GM13976 (cell line): ENCODE measurements at places on chromosomes 12 and 14.

DNA sequence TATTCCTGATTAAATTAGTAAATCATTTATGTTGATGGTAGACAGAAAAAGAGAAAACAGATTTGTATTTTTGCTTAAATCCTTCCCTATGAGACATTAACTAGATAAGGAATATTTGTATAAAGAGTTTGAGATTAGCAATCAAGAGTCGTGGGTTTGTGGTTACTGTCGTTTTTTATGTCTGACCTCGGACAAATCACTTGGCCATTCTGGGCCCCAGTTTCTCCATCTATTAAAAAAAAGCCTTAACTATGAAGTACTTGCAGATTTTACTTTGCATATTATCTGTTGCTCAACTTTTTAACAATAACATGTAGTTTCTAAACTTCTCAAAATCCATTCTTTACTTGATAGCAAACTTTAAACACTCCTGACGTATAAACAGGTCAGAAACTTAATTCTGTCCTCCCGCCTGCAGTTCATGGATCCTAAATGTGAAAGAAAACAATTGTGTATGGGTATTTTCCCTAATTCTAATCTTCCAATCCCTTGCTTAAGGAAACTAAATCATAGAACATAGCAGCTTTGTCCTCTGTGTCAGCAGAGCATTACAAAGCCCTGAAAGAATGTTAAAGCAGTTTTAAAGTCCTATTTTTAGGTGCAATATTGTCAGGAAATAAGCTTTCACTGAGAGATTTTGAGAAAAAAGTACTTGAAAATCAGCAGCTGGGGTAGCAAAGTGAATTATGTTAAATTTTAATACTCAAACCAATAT lies 118.2 kb downstream of the GPR135 start:
- DNase-seq: no peak

DNA sequence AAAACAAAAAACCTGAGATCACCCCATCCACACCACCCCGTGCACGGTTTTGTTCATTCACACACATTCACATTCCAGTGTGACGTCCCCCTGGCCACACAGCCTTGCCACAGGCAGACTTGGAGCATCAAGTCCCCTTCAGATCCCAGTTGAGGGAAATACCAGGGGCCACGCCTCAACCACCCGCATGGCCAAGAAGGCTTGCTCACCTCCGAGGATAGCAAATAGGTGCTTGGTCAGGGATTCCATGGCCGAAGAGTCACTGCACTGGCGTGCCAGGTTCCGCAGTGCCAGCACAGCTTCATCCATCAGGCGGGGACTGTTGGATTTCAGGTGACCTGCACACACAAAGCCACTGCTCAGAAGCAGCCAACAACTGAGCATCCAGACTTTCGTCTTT lies 19.0 kb downstream of the GCN1 start:
- DNase-seq: no peak

DNA sequence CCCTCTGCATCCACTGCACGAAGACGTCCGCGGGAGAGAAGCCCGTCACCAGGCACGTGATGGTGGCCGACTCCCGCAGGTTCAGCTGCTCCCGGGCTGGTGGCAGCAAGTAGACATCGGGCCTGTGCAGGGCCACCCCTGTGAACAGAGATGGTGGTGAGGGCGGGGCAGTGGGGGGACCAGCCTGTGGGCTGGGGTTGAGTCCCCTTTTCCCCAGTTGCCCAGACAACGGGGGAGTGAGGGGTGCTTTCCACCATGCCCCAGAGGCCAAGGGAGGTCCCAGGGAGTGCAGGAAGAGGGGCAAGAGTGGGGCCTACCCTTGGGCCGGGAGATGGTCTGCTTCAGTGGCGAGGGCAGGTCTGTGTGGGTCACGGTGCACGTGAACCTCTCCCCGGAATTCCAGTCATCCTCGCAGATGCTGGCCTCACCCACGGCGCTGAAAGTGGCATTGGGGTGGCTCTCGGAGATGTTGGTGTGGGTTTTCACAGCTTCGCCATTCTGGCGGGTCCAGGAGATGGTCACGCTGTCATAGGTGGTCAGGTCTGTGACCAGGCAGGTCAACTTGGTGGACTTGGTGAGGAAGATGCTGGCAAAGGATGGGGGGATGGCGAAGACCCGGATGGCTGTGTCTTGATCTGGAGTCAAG lies 328.3 kb downstream of the TMEM121 start:
- DNase-seq: no peak

GRCh38 chr14:65044596-65044959 lies 57.7 kb downstream of the MAX start:
- no peak for DNase-seq

DNA sequence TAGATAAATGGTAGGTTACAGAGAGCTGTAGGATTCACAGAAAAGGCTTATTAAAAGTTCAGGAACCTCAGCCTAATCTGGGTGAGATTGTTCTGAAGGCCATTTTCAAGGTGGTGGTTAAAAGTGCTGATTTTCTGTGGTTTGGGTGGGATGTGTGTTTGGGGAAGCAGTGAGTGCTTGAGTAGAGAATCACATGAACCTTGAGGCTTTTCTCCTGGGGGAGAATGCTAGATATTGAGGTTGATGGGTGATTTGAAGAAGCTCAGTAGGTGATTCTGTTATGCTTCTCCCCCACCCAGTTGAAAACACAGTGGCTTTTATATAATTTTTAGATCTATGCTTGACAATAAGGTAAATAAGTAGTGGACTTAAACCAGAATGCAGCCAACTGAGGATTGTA lies 420.9 kb downstream of the PCNX1 start:
- peak; percentile 34 for DNase-seq
